ENCODE measurements at places on chromosomes 16 and 17.

GRCh38 chr17:34760931-34761495 lies 181.6 kb downstream of the TMEM132E start:
- DNase-seq, result no peak

- DNase-seq, result no peak
Observed at GRCh38 chr16:85089525-85089924, 22.7 kb downstream of the CIBAR2 start.

DNA sequence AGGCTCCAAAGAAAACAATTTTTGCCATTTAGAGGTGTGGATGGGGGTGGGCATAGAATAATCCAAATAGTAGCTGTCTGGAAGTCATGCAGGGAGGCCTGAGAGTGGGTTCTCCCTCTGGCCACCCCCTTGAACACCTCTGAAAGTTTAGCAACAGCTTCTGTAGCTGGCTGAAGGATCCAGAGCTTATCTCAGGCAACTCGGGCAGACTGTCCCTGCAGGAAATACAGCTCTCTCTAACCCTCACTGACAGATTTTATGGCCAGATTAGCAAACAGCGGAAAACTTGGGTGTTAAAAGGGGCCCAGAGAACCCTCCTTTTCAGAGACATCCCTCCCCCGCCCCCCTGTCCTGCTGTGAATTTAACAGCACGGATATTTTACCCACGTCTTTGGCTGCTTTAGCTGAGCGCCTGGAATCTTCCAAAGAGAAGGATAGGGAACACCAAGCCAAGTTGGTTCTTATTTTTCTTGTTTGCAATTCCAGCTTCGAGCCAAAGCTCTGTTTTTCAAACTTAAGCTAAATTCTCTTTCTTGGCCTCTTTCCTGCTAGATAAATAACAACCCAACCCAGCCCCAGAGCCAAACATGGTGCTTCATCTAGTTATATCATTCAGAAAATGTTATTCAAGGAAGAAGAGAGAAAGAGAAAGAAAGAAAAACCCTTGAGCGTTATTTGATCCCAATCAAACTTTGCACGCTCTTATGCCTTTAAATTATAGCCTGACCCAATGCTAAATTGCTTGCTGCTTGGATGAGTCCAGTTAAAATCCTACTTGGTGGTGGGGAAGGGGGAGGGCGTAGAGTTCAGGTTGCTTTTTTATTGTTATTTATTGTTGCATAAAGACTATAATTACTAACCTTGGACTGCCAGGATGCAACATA lies 2.3 kb upstream of the HOXB2 start:
- no peak for DNase-seq

- no peak for DNase-seq
Observed at GRCh38 chr16:87125206-87126155, 191.7 kb downstream of the C16orf95 start.

DNA sequence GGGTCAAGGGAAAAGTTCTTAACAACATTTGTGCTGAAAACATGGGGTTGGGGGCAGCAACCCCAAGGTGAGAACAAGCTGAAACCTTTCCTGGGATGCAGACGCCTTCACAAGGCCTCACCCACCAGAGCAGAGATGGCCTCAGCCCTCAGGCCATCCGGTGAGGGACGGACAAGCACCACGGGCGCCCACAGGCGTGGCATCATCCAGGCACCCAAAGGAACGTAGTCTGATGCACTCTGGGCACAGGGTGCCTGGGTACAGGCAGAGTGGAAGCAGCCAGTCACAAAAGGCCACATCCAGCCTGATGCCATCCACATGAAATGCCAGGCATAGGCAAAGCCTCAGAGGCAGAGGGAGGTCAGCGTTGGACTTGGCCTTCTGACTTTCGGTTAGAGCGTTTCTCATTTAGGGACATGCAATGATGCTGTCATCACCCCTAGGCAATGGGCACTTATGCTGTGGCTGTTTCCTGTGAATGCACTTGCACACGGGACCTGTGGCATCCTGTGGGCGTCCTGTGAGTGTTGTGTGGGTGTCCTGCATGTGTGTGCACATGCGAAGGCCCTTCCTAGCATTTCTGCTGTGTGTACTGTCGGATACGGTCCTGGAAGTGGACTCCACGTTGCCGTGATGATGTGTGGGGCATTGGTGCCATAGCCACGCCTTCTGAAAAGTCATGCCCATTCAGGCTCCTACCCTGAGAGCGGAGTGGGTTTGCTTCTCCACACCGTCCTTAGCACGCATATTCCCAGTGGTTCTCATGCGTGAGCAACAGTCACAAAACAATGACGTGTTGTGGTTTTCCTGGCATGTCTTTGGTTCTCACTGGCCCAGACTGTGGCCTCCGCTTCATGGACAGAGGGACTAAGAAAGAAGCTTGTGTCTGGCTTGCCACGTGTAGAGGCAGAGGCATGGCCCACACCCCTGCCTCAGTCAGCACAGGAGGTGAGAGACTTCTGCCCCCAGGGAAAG lies 52.7 kb upstream of the ZNF469 start:
- DNase-seq, result no peak

- DNase-seq, result no peak
Observed at GRCh38 chr16:67364600-67365235, 28.6 kb downstream of the TPPP3 start.

- DNase-seq, result no peak
Observed at GRCh38 chr17:42548993-42549755, 3.5 kb upstream of the HSD17B1 start.

DNA sequence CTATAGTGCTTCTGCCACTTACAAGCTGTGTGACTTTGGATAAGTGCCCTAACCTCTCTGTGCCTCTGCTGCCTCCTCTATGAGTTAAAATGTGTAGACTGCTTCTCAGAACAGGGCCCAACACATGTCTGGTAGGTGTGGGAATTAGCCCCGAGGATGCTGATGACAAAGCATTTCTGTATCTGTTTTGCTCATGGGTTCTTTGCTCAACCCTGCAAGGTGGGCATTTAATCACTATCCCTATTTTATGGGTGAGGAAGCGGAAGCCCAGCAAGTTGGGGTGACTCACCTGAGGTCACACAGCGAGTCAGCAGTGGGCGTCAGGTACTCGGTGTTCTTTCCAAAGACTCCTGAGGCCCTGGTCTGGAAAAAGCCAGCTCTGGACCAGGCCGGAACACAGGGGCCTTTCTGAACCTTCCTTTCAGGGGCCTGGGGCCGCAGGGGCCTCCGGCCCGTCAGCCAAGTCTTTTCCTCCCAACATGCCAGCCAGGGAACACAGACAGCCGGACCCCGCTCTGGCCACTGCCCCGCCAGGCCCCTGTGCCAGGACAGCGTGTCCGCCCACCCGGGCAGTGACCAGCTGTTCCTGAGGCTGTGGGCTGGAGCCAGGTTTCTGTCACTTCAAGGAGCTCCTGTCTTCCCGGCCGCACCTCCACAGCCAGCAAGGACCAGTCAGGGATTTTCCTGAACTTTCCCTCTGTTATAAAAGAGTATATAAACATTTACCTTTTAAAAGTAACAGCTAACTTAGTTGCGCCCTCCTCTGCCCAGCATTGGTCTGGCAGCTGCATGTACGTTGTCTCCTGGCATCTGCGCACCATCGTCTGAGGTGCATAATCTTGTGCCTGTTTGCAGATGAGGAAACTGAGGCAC lies 62.5 kb downstream of the SREBF1 start:
- DNase-seq, result no peak

- no peak for DNase-seq
Observed at GRCh38 chr16:67517155-67517445, 11.5 kb upstream of the RIPOR1 start.

DNA sequence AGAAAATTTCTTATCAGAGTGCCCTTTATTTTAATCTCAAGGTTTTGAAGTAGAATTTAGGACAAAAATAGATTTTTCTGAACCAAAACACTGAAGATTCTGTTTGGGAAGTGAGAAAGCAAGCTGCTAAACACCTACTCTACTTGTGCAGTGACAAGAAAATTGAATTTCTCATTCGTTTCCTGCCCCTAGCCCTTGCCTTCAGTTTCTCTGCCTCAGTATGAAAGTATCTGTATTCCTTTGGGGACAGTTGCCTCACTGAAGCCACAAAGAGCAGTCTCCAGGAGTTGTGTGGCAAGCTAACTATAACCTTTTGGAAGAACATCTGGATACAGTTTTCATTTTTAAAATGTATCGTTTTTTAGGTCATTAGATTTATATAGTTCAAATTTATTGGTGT lies 19.7 kb downstream of the MOSMO start:
- no peak for DNase-seq

- peak; percentile 93 for DNase-seq
Observed at GRCh38 chr16:11232852-11233726, 22.9 kb downstream of the SOCS1 start.

GRCh38 chr16:17459903-17460521 lies 10.7 kb downstream of the XYLT1 start:
- DNase-seq, result no peak

- DNase-seq, result no peak
Observed at GRCh38 chr16:84559311-84559932, 55.0 kb upstream of the MEAK7 start.

- DNase-seq, result no peak
Observed at GRCh38 chr16:77277141-77277540, 77.9 kb downstream of the SYCE1L start.

GRCh38 chr17:8712698-8713097 lies 31.9 kb downstream of the CCDC42 start:
- DNase-seq, result no peak

DNA sequence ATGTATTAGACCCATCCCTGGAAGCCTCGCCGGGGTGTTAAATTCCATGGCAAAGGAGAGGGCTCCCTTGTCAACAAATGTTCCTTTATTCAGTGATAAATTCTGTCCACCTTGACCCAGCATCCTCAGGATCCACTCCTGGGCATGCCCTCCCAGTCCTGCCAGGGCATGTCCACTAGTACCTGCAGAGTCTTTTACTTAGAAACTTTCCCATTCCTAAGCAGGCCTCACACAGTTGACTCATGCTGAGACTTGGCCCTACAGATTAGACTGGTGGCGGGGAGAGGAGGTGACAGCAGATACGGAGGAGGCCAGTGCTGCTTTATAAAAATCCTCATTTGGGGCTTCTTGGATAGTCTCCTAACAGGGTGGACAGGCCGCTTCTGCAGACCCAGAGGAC lies 88.8 kb downstream of the CYLD start:
- DNase-seq, result no peak

GRCh38 chr17:7186241-7186640 lies 7.1 kb upstream of the ASGR1 start:
- no peak for DNase-seq

DNA sequence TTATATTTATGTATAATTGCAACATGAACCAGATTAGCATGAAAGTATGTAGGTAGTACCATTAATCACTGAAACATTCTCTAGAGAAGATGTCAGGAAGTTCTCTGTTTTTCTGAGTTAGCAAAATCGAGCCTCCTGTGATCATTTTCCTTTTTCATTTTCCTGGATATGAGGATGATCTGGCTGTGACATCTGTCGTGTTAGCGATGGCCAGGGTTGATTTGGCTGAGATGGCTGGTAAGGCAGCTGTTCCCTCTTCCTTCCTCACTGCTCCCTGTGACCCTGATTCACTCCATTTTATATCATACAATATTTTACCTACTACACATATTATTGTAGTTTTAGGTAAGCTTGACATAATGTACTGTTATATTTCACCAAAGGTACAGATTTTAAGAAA lies 10.3 kb downstream of the CNTNAP4 start:
- DNase-seq, result no peak

GRCh38 chr17:30368912-30369720 lies 9.6 kb upstream of the CPD start:
- DNase-seq, result no peak

DNA sequence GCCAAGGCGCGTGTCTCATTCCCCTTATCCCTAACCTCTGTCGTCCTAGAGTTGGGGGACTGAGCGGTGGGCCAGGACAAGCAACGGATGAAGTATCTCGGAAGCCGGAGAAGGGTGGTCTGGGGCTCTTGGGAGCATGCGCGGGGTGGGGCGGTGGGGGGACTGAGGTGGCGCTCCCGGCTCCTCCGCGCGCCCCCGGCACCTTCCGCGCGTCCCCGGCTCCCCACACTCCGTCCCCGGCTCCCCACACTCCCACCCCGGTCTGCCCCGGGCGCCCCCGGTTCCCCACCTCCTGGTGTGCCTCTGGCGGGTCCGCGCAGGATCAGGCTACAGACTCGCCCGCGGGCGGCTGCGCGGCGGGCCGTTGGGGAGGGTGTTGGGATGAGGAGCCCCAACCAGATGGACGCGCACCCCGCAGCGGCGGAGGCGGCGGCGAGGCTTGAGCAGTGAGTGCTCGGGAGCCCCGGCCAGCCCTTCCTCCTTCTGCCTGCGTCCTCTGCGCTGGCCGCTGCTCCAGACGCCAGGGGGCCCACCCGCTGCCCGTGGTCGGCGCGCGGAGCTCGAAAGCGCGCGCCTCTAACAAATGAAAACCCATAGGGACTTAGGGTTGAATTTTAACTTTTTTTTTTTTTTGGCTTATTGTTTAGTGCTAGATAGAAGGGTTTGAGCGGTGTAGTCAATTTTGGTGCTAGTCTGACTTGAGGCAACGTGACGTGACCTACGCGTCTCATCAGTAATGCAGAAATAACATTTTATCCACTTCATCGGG lies 5.6 kb upstream of the CRYM start:
- no peak for DNase-seq

DNA sequence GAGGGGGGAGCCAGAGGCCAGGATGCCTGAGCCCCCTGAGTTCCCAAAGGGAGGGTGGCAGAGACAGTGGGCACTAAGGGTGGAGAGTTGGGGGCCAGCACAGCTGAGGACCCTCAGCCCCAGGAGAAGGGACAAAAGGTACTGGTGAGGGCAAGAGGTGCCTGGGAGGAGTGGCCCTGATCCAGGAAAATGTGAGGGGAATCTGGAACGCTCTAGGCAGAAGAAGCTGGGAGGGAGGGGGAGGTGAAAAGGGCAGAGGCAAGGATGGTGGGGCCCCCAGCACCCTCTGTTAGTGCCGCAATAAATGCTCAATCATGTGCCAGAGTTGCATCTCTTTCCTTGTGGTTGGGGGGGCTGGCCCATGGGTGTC lies 1.1 kb downstream of the TCAP start:
- DNase-seq, result no peak

- peak; percentile 22 for DNase-seq
Observed at GRCh38 chr17:47810200-47810821, 11.3 kb downstream of the OSBPL7 start.

DNA sequence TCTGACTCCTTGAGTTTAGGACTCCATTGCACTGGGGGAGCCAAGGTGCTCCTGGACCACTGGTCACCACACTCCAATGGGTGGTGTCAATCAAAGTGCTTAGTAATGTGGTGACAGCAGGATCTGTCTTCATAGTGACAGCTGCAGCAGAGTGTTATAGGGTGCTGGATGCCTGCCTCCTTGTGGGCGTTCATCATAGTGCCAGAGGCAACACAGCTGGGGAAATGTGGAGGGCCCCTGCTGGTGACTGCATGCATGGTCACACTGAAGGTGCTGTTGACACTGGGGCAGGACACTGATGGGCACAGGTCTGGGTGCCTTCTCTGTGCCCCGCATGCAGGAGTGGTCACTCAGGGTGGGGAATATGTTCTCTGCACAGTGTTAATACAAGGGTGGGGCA lies 177.5 kb upstream of the CDH8 start:
- no peak for DNase-seq

DNA sequence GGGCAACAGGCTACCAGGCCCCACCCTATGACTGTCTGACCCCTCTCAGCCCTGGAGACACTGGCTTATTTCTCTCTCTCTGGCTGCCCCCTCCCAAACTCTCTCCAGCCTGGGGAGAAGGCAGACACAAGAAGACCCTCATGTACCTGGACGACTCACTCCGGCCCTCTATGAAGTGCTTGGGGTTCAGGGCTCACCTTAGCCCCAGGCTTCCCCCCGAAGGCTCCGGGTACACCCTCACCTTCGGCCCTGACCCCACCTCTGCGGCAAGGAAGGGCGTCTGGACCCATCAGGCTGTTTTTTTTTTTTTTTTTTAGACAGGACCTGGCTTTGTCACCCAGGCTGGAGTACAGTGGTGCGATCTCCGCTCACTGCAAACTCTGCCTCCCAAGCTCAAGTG lies 906 bp upstream of the CARMIL2 start:
- no peak for DNase-seq

GRCh38 chr16:89290472-89290871 lies 73.0 kb downstream of the ZNF778 start:
- DNase-seq, result no peak

Data from stimulated activated CD8-positive, alpha-beta memory T cell treated with anti-CD3 and anti-CD28 coated beads, Interleukin-15, amount 100 ng/mL, for 48 hours (primary cell).